ENCODE measurements at places on chromosomes 7 and 10.
A peak's percentile ranks its signal among the peaks of the same experiment; 100 is the strongest.

- no peak for DNase-seq
These were observed 5.9 kb upstream of the MYPN start for GRCh38 chr10:68103261-68103878.

- no peak for DNase-seq
These were observed 9.3 kb upstream of the ZNF438 start for GRCh38 chr10:31041011-31041410.

- no peak for DNase-seq
These were observed 41.2 kb upstream of the C1QL3 start for GRCh38 chr10:16562891-16563290.

- DNase-seq: no peak
These were observed 715 bp upstream of the MUC12 start for GRCh38 chr7:100968650-100969049.

DNA sequence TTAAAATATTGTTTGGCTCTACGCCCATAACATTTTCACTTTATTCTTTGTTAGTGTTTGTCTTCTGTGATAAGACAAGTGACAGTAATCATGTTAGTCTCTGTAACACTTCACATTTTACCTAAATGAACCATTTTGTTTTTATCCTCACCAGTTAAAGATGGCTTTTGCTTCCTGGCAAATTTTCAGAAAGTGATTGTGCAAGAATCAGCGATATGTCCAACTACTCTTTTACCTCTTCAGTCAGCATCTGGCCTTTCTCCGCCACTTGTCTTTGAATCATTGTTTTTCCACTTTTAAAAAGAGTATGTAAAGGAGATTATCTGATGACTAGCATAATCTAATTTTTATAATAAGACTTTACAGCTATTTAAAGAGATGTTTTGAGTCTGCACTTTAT is 3.5 kb downstream of the DGKB start:
- peak; percentile 35 for DNase-seq

GRCh38 chr7:85426487-85426960 is 239.7 kb upstream of the SEMA3D start:
- DNase-seq: no peak

GRCh38 chr7:489876-490275 is 29.8 kb downstream of the PDGFA start:
- DNase-seq: no peak

DNA sequence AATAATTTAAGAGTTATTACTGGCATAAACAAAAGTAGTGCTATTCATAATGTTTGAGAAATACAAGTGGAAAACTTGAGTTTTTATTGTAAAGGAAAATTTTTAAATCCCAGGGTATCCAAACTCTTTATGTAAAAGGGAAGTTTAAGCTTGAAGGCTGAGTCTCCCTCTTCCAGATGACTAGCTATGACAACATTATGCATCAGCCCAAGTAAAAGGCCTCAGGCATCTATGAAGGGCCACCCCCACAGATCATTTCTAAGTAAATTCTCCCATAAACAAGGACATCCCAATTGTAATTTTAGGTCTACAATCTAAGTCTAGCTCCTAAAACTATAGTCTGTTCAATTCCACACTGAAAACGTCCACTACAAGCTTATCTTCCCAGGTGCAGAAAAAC is 166.2 kb upstream of the STEAP1 start:
- DNase-seq: no peak
